ENCODE measurements at places on chromosomes 16 and 17.

GRCh38 chr17:2776589-2777241 is 19.5 kb upstream of the RAP1GAP2 start:
- DNase-seq = no peak

- no peak for DNase-seq
These were observed 98.9 kb upstream of the DYNLRB2 start for GRCh38 chr16:80441935-80442334.

DNA sequence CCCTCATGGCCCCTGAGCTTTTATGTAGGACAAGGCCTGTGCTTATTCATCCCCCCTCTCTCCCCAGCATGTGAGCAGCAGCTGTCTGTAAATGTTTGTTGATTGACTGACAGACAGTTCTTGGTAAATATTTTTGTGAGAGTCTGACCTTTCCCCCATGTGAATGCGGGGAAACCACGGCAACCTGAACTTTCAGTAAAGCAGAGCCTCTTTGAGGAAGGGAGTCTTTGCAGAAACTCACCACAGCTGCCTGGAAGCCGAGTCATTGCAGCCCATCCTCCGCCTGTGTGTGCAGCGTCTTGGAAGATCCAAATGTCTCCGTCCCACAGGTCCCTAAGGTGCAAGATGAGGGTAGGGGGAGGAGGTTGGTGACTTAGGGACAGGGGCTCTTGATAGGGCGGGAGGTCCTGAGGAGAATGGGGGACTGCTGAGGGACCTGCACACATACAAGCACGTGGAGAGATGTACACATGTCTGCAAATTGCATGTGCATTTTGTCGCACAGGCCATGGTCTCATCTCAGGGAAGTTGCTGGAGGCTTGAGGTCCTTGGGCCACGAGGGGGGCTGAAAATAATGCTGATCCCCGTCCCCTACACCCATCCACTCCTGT is 23.0 kb upstream of the IL21R start:
- DNase-seq = no peak

DNA sequence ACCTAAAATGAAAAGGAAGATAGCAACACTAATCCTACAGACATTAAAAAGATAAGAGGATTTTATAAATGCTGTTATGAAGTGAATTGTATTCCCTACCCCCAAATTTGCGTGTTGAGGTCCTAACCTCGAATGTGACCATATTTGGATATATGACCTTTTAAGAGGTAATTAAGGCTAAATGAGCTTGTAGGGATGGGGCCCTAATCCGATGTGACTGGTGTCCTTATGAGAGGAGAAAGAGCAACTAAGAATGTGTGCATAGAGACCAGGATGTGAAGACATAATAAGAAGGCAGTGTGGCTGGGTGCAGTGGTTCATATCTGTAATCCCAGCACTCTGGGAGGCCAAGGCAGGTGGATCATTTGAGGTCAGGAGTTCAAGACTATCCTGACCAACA is 48.2 kb upstream of the FAM20A start:
- DNase-seq = no peak

DNA sequence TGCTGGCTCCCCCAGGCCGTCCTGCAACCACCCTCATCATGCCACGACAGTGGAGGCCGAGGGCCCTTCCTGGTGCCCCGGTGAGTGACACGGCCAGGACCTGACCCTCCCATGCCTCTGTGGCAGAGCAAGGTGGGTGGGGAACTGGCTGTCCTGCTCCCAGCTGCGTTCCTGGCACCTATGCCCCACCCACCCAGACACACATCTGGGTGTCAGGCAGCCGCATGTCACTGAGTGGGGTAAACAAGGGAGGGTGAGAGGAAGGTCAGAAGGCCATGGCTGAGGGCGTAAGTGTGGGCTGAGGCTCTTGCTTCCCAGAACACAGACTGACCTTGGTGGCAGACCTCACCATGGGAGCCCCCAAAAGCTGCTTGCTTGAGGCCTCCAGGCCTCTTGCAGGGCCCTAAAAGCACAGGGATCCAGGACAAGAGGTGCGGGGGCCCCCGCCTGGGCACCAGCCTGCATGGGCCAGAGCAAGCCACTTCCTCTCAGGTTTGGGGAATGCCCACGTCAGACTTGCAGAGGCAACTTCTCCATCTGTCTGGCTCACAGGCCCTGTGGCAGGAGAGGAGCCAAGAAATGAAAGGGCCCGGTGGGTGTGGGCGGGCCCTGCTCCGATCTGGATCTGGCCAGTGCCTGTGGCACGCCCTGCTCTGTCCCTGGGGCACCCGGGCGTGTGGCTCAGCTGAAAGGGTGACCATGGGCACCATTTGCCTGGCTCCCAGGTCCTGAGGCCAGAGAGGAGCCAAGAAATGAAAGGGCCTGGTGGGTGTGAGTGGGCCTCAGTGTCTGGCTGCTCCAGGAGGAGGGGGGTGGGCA is 3.9 kb upstream of the CCDC57 start:
- no peak for DNase-seq
